ENCODE measurements at places on chromosomes 12 and 14. TPM values are rescaled to one million over a fixed set of nuclear protein-coding genes. Genes with fewer than 3 reads are reported as not detected.

The TMPRSS12 gene
- not detected for total RNA-seq

The KLRF1 gene
- not detected for total RNA-seq

The AQP2 gene
- not detected for total RNA-seq

The TSPAN9 gene
- 14.9 TPM for total RNA-seq

The CLBA1 gene
- total RNA-seq, result 1.7 TPM

The DNAJC22 gene
- total RNA-seq, result not detected

The CCDC197 gene
- 0.71 TPM for total RNA-seq

The G2E3 gene
- 7.2 TPM for total RNA-seq

The ENDOU gene
- total RNA-seq, result 0.15 TPM

The OTOGL gene
- total RNA-seq, result not detected

The TAS2R7 gene
- not detected for total RNA-seq

The GDF3 gene
- not detected for total RNA-seq

The PPFIA2 gene
- 0.39 TPM for total RNA-seq

The RABGGTA gene
- total RNA-seq, result 17.8 TPM

The TSPAN19 gene
- total RNA-seq, result not detected

The CNTN1 gene
- total RNA-seq, result 1.4 TPM

The CHURC1 gene
- total RNA-seq, result 112 TPM

The LPAR5 gene
- total RNA-seq, result 0.60 TPM

The CLEC1A gene
- 2.1 TPM for total RNA-seq

The SDR9C7 gene
- total RNA-seq, result 0.97 TPM

The LRIG3 gene
- 2.9 TPM for total RNA-seq

The VWF gene
- total RNA-seq, result 136 TPM

The RPGRIP1 gene
- total RNA-seq, result not detected

The CATSPERB gene
- 0.52 TPM for total RNA-seq

The SLC2A14 gene
- total RNA-seq, result 0.08 TPM

The ABCD2 gene
- total RNA-seq, result 0.12 TPM

The C1R gene
- total RNA-seq, result 67.2 TPM

The RPS26 gene
- total RNA-seq, result 49.8 TPM

The FOXN4 gene
- not detected for total RNA-seq

The VSX2 gene
- total RNA-seq, result not detected

The TSHR gene
- 0.60 TPM for total RNA-seq

The KCNA5 gene
- 1.2 TPM for total RNA-seq

The DEPDC4 gene
- total RNA-seq, result not detected

The RIN3 gene
- 4.4 TPM for total RNA-seq

The PIANP gene
- not detected for total RNA-seq

The PLEKHD1 gene
- total RNA-seq, result 0.69 TPM

The KLRG1 gene
- 1.0 TPM for total RNA-seq

The PLEK2 gene
- total RNA-seq, result 0.77 TPM

The CLEC6A gene
- not detected for total RNA-seq

The TAS2R14 gene
- 0.68 TPM for total RNA-seq

The ANKLE2 gene
- total RNA-seq, result 37.1 TPM

The FAM181A gene
- total RNA-seq, result not detected

The CRADD gene
- total RNA-seq, result 14.9 TPM

The BDKRB1 gene
- total RNA-seq, result not detected

The KLHL33 gene
- total RNA-seq, result 2.3 TPM

The LHX5 gene
- total RNA-seq, result not detected

The MYH6 gene
- total RNA-seq, result 138 TPM

The ASPG gene
- not detected for total RNA-seq

The IFNG-AS1 gene
- total RNA-seq, result not detected
